Colonic mucosa (tissue), 4 donors: ENCODE measurements at places on chromosomes 5 and 9.

DNA sequence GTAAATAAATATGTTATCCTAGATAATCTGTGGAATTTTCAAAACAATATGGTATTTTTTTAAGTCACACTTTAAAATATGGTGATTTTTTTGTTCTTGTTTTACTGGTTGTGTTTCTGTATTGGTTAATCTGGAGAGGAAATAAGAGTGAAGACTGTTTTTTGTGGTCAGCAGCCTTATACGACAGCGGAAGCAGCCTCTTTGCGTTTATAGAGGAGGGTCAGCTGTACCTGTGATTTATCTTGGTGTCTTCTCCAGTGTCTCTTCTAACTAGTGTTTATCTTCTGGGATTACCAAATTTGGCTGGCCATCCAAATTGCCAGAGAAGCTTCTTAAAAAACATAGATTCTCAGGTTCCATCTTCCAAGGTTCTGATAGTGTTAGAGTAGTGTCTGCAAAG lies 58.7 kb downstream of the ICE1 start:
- DNase-seq = no peak

DNA sequence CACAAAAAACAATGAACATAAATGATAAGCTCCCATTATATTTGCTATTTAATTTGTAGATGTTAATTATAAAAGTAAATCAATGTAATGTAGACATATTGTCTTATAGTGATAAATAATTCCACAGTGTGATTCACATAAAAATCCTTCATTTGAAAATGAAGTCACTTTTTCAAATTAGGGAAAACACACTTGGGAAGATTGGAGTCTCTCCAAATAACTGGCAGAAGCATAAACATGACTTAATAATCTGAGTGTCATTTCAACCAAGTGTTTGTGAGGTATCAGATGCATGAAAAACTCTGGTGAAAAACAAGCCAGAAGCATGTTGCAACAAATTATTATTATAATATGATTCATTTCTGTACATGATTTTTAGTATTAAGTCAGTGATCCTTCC lies 102.2 kb downstream of the CETN3 start:
- no peak for DNase-seq

- no peak for DNase-seq
Observed at GRCh38 chr5:31124651-31125305, 68.7 kb upstream of the CDH6 start.

- DNase-seq = no peak
Observed at GRCh38 chr5:143781993-143782520, 29.9 kb upstream of the HMHB1 start.

DNA sequence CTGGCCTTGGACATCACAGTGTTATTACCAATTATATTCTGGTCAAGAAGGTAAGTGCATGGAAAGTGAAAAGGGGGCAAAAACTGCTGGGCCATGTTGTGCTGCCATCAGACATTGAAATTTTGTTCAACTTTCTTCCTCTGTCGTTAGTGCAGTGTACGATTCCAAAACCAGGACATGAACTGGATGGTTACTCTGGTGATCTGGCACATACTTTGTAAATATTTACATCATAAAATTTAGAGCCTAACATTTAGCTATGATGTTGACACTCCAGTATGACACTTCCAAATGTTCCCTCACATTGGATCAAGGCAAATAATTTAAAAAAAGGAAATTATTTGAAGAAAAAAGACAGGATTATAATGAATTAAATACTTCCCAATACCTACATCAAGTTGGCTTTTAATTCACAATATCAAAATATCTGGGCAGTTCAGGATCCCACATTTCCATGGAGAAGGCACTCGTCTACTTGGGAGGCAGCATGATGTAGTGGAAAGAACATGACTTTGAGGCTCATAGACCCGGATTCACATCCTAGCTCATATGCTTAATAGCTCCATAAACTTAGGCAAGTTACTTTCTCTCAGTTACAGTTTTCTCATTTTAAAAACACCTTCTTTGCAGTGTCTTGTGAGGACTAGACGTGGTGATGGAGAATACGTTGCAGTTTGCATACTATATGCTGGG lies 342.5 kb upstream of the MPDZ start:
- DNase-seq = no peak
